AML-193 (cell line): ENCODE measurements at places on chromosomes 11 and 22.
A peak's percentile ranks its signal among the peaks of the same experiment; 100 is the strongest.

DNA sequence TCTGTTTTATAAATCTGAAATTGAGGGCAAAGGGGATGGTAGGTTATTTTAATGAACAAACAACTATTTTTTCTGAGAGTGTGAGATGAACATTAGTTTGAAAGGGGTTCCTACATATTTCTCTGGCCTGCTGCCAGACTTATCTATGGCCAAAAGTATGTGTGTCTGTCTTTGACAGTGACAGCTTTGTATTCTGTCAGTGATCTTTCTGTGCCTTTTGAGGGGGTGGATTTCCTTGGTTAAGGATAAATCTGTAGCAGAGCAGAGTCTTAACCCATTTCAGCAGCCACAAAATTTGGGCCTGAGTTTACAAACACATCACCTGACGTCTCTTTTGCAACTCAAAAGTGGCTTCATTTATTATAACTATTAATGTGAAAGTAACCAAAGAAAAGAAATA is 30.9 kb downstream of the ZFTA start:
- DNase-seq: no peak

- no peak for DNase-seq
Measured at GRCh38 chr11:109604481-109605400, 182.8 kb downstream of the C11orf87 start.

DNA sequence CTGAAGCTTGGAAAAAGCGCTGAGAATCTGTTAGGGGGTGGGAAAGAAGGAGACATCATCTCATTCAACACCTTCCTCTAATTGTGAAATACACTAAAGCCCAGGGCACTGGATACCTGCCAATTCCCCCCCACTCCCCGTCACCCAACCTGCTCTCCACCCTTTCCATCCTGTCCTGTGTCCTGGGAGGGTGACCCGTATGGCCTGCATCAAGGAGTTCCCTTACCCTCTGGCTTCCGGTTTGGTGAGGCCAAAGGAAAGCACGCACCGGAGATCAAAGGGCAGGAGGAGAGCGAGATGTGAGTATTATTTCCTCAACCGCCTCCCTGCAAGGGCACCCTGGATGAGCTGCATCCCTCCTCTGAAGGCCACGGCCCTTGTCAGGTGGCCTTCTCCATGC is 65.0 kb upstream of the PTPRJ start:
- DNase-seq: no peak

DNA sequence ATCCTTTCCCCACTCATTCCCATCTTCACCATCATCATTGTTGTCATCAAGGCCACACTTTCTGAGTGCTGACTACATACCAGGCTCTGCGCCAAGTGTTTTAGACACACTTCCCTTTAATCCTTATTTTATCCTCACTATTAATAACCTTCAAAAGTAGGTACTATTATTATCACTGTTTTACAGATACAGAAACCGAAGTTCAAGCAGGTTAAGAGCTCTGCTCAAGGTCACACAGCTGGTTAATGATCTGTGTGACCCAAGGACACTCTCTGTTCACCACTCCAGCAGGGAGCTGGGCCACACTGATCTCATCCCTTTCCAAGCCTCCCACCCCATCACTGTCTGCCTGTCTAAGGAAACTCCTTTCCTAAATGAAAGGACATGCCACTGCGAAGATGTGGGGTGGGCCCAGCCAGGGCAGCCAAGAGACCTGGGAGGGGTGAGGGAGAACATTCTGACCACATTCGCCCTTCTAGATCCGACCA is 17.2 kb upstream of the TSKU start:
- no peak for DNase-seq

GRCh38 chr22:23532731-23533130 is 47.4 kb downstream of the IGLL1 start:
- no peak for DNase-seq

- DNase-seq: no peak
Measured at GRCh38 chr11:353179-353873, 16.0 kb upstream of the B4GALNT4 start.

DNA sequence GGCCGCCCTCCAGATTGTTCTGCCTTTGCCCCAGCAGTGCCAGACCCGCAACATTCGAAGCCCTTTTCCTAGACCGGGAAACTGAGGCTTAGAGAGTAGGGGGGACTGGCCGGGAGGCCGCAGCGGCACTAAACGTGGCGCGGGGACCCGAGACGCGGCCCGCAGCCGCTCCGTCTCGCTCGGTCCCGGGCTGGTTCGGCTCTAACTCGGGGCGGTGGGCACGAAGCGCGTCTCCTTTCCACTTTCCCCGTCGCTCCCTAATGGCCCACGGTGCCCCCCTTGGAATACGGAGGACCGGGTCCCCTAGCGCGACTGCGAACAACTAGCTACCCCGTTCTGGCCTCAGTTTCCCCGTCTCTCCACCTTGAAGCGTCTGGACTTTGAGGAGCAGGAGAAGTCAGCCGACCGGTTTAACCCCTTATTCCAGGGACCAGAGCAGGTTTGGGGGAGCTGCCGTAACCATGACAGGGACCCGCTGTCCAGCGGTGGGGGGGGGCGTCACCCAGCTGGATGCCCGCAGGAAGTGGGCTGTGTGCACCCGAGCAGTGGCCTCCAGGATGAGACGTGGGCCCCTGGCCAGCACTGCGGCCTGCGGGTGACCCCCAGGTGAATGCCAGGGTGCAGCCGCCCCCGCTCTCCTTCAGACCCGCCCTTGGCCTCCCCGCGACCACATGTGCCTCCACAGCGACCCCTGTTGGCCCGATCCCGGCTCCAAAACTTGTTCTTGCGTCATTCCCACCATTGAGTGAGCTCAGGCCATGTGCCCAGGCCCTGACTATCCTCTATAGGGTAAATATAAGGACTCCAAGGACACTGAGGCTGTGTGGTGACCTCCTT is 1.1 kb downstream of the CDC42EP1 start:
- DNase-seq: peak; percentile 64

DNA sequence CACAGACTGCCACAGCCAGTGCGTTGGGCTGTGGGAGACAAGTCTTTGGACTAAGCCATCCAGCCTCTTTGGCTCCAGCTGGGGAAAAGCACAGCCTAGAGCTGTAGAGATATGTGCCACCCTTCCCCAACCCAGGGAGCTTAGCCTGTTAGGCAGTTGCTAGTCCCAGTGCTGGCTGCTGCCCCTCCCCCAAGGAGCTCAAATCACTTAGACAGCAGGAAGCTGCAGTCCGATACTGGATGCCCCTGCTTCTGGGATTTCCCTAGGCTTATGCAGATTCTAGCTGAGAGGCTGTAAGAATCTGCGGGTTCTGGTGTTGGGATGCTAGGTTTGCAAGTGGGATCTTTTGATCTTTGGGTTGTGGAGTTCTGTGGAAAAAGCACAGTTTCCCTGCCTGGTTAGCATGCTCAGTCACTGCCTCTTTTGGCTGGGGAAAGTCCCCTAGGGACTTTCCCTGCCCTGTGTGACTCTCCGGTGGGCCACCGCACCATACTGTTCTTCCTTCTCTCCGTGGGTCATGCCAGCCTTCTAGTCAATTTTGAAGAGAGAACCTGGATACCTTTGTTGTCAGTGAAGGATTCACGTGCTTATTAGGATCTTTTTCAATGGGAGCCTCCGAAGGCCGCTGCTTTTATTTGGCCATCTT is 792.0 kb downstream of the KCNA4 start:
- no peak for DNase-seq

DNA sequence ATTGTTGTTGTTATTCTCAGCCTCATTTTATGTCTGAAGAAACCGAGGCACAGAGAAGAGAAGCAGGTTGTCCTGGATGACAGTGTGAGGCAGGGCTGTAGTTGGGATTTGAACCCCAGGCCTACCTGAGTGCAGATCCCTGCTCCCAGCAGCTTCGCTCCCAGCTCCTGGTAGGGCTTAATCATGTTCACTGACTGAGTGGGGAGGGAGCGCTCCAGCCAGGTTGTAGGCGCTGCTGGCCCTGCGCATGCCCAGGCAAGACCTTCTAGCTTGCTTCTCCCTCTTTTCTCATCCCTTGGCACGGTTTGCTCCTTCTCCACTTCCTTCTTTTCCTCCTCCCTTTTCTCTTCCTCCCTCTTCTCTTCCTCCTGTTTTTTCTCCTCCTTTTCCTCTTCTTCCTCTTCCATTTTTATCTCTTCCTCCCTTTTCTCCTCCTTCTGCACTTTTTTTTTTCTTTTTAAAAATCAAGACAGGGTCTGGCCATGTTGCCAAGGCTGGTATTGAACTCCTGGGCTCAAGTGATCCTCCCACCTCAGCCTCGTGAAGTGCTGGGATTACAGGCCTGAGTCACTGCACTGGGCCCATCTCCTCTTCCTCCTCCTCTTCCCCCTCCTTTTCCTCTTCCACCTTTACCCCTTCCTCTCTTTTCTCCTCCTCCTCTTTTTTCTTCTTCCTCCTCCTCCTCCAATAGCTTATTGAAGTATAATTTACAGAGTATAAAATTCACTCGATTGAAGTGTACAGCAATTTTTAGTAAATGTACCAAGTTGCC is 109.3 kb downstream of the KIAA1671 start:
- DNase-seq: no peak

DNA sequence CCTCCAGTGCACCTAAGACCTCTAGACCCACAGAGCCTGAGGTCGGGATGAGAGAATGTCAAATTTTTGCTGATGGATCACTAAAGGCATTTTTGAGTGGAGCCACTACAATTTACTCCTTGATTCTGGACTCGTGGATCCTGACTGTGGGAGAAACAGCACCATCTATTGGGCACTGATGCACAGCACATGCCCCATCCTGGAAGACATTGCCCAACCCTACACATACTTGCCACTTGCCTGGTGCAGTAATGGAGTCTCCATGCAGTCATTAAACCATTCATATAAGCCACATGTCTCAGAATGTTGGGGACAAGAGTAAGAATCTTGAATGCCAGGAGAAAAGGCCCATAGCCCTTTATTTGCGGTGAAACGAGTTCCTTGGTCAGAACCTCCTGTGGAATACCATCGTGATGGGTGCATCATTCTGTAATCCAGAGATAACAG is 103.9 kb downstream of the GGTLC2 start:
- DNase-seq: peak; percentile 23

DNA sequence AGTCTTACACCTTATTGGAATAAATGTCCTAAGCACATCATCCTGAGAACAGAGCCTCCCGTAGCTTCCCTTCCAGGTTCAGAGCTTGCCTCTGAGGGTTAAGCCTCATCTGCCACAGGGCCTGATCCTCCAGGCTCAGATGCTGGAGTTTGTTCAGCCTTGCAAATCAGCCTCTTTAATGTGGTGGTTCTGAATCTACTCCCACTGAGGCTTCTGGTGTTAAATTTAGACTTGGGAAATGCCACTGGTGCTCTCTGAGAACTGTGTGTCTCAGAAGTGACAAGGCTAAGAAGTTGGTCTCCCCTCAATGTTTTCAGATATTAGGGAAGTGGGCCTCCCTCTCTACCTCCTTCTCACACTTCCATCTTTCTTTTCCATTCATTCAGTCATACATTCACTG is 68.7 kb downstream of the CCDC81 start:
- DNase-seq: no peak

- no peak for DNase-seq
Measured at GRCh38 chr22:17342361-17342760, 26.9 kb upstream of the CECR2 start.

DNA sequence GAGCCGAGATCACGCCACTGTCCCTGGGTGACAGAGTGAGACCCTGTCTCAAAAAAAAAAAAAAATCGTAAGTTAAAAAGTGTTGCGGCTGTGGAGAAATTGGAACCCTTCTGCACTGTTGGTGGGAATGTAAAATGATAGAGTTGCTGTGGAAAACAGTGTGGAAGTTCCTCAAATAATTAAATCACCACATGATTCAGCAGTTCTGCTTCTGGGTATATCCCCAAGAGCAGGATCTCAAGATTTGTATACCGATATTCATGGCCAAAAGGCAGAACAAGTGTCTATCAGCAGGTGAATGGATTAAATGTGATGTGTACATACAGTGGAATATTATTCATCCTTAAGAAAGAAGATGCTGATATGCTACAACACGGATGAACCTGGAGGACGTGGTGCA is 3.8 kb downstream of the SELENOO start:
- no peak for DNase-seq

DNA sequence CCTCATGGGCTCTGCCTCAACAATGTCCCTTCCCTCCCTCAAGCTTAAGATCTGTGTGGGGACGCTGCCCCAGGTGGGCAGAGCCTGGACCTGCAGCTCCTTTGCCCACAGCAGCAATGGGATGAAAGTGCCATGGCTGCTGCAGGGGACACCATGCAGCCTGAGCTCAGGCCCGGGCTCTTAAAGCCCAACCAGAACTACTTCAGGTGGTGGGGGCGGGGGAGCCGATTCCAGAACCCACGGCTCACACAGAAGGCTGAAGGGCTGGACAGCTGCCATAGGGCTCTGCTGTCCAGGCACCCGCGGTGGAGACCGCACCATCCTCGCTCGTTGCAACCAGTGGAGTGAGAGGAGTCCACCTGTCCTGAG is 12.5 kb downstream of the CHID1 start:
- peak; percentile 11 for DNase-seq

GRCh38 chr11:131121426-131122333 is 205.4 kb upstream of the SNX19 start:
- DNase-seq: no peak

- DNase-seq: no peak
Measured at GRCh38 chr11:36008584-36008983, 64.7 kb downstream of the LDLRAD3 start.

GRCh38 chr11:16840951-16841350 is 102.5 kb downstream of the C11orf58 start:
- DNase-seq: no peak

GRCh38 chr22:17162731-17163130 is 3.7 kb upstream of the HDHD5 start:
- no peak for DNase-seq

- DNase-seq: no peak
Measured at GRCh38 chr11:100918551-100919500, 210.8 kb downstream of the PGR start.

DNA sequence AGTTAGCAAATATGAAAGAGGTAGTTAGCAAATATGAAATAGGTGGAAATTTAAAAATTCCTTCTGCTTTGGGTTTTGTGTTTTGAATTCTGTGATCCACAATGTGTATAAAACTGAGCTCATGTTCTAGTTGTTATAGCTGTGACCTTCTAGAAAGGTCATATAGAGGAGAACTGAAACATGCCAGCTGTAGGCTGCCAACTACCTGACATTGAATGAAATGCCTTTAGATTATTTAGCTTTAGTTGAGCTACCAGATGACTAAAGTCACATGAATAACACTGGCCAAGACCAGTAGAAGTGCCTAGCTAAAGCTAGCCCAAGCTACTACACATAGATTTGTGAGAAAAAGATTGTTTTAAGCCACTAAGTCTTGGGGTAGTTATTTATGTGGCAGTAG is 5.8 kb upstream of the TCN1 start:
- DNase-seq: no peak

DNA sequence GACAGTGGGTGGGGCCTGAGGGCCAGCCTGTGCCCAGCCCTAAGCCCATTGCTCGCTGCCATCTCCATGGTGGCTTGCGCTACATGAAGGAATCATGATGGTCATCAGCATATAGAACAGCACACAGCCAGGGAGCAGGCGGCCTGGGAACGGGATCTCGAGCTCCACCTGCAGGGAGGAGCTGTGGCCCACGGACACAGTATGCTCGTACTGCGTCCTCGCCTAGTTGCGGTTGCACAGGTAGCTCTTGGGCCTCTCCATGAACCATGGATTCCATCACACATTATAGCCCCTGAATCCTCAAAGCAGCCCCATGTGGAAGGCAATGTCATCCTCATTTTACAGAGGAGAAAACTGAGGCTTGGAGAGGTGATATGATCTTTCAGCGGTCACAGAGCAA is 15.1 kb downstream of the SEC14L4 start:
- DNase-seq: no peak
